ENCODE measurements at places on chromosomes 16 and 17.
A peak's percentile ranks its signal among the peaks of the same experiment; 100 is the strongest.

- DNase-seq = no peak
Measured at GRCh38 chr17:71710816-71711215, 410.0 kb upstream of the SOX9 start.

- DNase-seq = no peak
Measured at GRCh38 chr16:3774156-3774767, 56.9 kb upstream of the TRAP1 start.

DNA sequence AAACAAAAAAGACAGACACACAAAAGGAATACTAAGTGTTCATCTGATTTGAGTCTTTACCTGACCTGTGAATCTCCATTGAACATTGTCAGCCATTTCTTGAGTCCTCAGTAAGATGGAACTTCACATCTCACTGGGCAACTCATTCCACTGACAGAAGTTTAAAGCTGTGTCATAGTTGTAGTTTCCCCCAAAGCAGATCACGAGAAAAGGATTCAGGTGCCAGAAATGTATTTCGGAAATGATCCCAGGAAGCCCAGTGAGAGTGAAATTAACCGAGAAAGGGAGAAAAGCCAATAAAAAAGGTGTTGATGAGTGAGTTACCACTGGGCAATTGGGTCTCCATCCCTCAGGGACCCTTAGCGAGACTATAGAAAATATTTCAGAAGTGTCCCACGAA, 6.5 kb downstream of the CHD9 start:
- DNase-seq = no peak

DNA sequence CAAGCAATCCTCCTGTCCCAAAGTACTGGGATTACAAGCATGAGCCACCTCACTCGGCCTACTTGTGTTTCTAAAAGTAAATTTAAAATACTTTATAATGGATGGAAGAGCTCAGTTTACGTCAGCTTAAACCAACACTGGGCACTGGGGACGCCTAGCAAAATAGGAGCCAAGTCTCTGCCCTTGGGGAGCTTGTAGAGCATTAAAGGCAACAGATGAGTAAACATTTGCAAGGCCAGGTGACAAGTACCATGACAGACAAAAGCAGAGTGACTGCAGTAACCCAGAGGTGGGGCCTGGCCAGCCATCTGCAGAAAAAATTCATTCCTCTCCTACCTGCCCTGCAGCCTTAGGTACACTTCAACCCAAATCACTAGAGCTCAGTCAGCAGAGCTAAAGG, 12.1 kb upstream of the NLK start:
- DNase-seq = no peak

- no peak for DNase-seq
Measured at GRCh38 chr17:79145548-79145947, 70.9 kb downstream of the ENGASE start.

DNA sequence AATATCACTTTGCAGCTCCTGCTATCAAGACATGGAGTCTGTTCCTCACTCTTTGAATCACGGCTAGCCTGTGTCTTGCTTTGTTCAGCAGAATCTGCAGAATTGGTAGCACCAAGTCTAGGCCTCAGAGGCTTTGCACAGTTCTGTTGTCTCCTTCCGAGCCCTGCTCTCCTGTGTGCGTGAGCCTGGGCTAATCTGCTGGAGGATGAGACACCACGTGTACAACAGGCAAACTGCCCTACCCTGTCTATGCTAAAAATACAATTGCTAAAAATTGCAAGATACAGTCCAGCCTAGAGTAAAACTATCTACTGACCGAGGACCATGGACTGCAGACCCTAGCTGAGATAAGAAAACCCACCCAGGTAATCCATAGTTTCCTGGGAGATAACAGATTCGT, 484.7 kb downstream of the NPIPA7 start:
- DNase-seq = no peak

- DNase-seq = no peak
Measured at GRCh38 chr16:30051518-30051917, 14.0 kb upstream of the ALDOA start.

GRCh38 chr16:87096746-87097333, 220.4 kb downstream of the C16orf95 start:
- no peak for DNase-seq

DNA sequence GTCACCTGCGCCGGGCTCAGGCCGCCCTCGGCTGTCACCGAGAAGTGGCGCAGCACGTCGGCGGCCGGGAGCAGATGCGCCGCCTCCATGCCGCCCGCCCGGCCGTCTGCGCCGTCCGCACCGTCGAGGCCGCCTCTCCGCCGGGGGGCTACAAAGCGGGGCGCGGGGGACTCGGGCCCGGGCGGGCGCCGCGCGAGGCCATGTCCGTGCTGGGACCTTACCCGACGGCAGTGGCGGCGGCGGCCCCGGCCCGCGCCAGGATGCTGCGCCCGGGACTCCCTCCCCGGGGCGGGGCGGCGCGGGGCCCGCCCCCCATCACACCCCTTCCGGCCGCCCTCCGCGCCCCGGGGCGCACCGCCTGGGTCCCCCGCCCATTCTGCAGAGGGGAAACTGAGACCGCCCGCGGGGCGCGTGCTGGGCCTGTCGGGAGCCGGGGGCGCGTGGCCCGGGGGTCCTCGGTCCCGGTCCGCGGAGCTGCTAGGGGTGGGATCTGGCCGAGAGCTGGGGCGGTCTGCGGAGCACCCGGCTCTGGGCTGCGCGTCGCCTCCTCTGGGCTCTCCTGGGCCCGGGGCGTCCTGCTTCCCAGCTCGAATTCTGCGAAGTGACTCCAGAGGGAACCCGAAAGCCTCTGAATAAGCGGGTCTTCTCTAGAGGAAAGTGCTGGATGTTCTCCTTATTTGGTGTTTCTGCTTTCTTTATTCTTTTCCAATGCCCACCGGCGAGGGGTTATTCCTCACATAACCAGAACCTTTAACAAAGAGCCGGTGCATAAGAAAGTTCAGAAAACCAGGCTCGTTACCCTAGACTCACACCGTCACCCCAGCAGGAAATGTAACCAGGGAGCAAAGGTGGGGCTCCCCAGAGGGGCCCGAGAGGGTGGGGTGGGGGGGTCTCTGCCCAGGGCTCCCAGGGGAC, at the start of gene ATP2A3:
Gene ATP2A3, minus strand, starts transcription at position 235 of the 915 bp plus-strand sequence. Its CDS starts 146 bp downstream, at position 89.
- no peak for DNase-seq

DNA sequence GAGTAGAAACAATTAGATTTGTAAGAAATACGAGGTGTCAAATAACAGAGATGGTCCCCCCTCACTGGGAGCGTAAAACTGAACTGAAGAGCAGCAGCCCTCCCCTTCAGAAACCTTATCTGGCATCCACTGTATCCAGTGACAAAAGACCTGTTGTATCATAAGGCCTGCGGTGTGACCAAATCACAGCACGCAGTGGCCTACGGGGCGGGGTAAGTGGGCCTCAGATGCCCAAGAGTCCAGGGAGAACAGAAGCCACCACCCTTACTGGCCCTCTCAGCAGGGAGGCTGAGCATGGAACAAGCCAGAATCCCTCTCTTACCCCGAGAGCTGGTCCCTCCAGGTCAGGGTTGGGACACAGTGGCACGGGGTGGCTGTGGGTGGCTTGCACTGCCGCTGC, 5.5 kb downstream of the JMJD6 start:
- no peak for DNase-seq

DNA sequence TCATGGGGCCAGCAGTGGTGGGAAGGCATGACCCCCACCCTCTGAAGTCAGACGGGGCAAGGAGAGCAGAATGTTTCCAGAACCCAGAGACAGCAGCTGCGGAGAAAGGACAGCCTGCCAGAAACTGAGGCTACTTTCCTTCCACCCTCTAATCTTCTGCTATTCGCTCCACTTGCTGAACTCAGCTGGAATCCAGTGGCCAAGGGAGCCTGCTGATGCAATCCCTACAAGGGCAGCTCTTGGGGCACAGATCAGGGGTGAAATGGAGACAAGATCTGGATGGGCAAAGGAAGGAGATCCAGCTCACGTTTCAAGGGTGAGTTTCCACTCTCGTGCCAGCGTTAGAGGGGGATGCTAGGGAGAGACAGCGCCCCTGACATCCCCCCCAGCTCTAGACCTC, 479.1 kb downstream of the SLC39A11 start:
- DNase-seq = no peak

DNA sequence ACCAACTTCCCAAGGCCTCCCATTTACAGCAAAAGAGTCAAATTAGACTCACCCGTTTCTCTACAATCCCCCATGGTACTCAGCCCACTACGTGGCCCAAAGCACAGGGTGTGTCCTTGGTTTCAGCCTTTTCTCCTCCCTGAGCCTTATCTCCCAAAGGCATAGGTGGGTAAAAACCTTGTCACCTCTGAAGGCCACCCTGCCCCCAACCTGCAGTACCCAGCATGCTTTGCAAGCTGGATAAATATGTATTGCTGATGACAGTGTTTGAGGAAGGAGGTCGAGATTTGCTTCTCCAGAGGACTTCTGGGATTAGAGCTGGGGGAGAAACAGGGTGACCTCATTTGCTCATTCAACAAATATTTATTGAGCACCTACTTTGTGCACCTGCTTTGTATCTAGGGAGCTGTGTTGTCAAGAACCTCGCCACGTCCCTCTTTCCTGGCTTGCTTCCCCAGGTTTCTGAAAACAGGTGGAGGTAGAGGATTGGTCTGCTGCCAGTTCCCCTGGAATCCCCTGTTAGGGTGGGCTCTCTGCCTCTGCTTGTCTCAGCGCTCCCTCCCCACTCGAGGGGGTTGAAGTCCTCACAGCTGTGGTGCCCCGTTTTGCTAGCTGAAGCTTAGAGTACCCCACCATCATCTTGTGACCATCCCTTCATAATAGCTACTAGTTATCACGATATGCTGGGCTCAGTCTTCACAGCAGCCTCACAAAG, 3.0 kb downstream of the LASP1 start:
- DNase-seq = no peak

GRCh38 chr17:39118674-39119419, 32.6 kb downstream of the PLXDC1 start:
- no peak for DNase-seq

GRCh38 chr17:63483655-63484575, 7.1 kb downstream of the ACE start:
- DNase-seq = no peak

DNA sequence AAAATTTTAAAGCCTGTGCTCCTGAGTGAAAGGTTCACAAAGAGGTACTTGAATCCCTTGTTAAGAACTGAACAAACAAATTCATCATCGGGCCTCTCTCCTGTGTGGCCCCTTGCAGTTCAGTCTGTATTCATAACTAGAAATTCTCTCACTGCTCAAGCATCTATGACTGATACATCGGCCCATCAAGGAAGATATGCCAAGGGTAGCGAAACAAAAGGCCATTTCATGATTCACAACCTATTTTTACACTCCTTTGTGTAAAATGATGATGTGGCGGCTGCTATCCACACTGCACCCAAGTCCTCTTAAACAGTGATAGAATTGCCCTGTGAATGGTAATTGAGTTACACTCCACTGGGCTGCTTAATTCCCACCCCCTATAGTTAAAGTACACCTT, 204.6 kb downstream of the STX8 start:
- no peak for DNase-seq

- DNase-seq = no peak
Measured at GRCh38 chr17:74212209-74212912, 1.0 kb upstream of the TTYH2 start.

GRCh38 chr16:31273676-31274075, 13.9 kb downstream of the ITGAM start:
- peak; percentile 65 for DNase-seq

DNA sequence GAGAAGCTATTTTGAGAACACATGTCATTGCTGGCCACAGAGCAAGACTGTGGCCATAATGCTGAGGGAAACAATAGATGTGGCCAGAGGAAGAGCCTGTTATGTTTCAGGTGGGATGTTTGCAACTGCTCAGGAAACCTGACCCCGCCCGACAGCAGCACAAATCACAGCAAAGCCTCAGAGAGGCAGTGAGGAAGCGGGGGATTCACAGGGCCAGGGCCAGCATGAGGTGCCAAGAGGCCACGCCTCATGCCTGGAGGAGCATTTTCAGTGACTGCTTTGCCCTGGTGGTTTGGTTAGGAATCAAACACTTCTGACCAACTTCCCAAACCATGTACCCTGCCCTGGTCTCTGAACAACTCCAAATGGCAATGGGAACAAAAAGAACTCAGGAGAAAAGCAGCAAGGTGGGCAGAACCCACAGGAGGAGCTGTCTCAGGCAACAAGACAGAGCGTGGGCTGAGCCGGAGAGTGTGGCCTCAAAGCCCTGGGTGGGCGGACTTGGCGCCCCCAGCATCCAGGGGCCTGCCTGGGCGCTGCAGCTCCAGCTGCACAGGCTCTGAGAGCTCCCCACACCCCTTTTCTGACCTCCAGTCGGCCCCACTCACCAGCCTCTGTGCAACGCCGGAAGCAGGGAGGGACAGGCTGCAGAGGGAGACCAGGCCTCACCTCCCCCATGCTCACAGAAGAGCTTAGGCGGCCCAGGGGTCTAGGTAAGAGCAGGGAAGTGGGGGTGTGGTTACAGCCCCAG, 20.6 kb downstream of the HIC1 start:
- DNase-seq = no peak

DNA sequence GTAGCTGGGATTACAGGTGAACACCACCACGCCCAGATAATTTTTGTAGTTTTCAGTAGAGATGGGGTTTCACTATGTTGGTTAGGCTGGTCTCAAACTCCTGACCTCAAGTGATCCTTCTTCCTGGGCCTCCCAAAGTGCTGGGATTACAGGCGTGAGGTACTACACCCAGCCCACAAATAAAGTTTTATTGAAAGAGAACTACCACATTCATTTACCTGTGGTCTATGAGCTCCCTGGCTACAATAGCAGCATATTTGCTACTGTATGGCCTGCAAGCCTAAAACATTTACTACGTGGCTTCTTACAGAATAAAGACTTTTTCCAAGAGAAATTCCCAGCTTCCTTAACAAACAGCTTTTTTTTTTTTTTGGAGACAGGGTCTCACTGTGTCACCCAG, 3.4 kb downstream of the METTL9 start:
- no peak for DNase-seq

DNA sequence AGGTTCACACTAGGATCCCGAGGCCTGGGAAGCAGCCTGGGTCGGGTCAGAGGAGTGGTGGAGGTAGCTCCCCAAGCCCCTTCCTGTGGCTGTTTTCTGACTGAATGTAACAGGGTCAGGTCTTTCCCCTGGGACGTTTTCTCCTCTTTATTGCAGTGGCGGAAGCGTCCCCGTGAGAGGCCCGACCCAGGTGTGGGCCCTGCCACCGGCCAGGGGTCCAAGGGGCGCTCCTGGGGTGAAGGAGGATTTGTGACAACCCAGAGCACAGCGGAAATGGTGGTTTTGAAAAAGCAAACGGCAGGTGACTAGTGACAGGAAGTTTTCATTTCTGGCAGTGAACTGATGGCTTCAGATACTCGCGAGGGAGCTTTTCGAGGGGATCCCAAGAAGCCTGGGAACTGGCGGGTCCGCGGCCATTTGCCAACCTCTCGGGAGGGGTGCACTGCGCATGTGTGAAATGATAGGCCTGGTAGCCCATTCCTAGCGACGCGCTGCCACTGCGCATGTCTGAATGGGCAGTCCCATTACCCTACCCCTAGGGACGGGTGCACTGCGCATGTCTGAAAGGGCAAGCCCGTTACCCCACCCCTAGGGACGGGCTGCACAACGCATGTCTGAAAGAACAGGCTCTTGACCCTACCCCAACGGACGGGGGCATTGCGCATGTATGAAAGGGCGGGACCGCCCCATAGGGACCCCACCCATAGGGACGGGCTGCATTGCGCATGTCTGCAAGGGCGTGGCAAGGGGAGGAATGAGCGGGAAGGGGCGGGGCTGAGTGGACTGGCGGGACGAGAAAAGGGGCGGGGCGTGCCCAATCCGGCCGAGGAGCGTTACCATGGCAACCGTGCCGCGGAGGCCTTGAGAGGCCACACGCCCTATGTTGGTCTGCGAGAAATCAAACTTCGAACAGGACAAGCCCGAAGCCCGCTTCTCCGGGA, 1747.9 kb downstream of the TP53TG3F start:
- DNase-seq = no peak

Measured in vagina (tissue), 2 donors.